ENCODE measurements at places on chromosomes 4 and X. TPM values are rescaled to one million over a fixed set of nuclear protein-coding genes. Genes with fewer than 3 reads are reported as not detected.

GRCh38 chr4:176840166-176840565 lies 47.4 kb upstream of the VEGFC start:
- H3K27ac ChIP-seq, result no peak overlapping the region
- H3K4me1 ChIP-seq, result no peaks in the 10 kb centered on the region
- DNase-seq, result no peak
- H3K4me3 ChIP-seq, result no peak overlapping the region

- no peaks in the 10 kb centered on the region for H3K36me3 ChIP-seq
- H3K27ac ChIP-seq, result no peak overlapping the region
- no peak for DNase-seq
- H3K4me3 ChIP-seq, result no peak overlapping the region
- peaks cover 37% of the 10 kb centered on the region for H3K4me1 ChIP-seq
- no peaks in the 10 kb centered on the region for H3K27me3 ChIP-seq
These were observed 37.8 kb downstream of the FBXO8 start for GRCh38 chr4:174245714-174246113.

LSM6 gene
- total RNA-seq, result 16.9 TPM

DNA sequence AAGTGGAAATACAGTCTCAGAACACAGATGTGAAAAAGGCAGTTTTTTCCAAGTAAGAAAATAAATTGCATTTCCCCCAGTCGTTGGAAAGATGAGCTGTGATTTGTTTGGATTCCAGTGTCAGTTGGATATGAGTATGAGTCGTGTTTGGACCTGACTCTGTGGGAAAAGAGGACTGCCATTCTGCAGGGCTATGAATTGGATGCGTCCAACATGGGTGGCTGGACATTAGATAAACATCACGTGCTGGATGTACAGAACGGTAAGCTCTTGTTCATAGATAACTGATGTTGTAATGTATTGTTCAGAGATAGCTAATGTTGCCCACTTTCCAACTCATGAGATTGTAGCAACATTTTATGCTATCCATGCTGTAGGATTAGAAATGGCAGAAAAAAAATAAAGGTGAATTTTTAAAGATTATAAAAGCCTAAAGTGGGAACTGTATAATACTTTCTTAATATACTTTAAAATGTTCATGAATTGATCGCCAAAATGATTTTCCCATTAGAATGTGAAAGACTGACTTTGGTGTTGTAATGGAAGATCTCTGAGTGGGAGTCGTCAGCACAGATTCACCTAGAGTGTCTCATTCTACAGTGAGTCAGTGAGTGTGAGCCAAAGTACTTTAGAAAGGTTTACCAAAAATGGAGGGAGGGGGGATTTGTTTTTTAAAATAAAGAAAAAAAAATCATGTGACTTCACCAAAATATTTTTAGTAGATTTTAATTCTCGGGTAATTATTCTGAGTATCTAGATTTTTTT lies 178.7 kb downstream of the DCTD start:
- no peaks in the 10 kb centered on the region for H3K4me1 ChIP-seq
- DNase-seq, result no peak
- H3K27ac ChIP-seq, result no peak overlapping the region
- no peak overlapping the region for H3K4me3 ChIP-seq
- H3K36me3 ChIP-seq, result no peaks in the 10 kb centered on the region
- no peaks in the 10 kb centered on the region for H3K27me3 ChIP-seq

DNA sequence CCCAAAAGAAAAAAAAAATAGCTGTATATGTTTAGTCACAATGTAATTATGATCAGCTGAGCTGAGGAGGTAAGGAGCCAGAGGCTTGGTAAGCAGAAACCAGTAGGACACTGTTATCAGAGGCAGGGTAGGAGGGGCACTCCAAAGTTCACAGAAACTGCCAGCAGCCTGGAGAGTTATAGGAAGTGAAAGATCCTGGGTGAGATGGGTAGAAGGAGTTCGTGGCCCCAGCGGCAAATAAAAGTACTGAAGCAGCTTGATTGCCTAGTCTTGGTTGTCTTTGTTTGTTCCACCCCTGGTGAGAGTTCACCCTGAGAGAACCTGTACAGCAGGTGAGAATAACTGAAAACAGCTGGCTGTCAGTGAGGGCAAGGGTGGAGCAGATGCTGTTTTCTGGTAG lies 340.8 kb downstream of the ADGRL3 start:
- no peak overlapping the region for H3K4me3 ChIP-seq
- H3K27me3 ChIP-seq, result no peaks in the 10 kb centered on the region
- no peak overlapping the region for H3K27ac ChIP-seq
- H3K36me3 ChIP-seq, result no peaks in the 10 kb centered on the region

HPRT1 gene
- 7.8 TPM for total RNA-seq

DNA sequence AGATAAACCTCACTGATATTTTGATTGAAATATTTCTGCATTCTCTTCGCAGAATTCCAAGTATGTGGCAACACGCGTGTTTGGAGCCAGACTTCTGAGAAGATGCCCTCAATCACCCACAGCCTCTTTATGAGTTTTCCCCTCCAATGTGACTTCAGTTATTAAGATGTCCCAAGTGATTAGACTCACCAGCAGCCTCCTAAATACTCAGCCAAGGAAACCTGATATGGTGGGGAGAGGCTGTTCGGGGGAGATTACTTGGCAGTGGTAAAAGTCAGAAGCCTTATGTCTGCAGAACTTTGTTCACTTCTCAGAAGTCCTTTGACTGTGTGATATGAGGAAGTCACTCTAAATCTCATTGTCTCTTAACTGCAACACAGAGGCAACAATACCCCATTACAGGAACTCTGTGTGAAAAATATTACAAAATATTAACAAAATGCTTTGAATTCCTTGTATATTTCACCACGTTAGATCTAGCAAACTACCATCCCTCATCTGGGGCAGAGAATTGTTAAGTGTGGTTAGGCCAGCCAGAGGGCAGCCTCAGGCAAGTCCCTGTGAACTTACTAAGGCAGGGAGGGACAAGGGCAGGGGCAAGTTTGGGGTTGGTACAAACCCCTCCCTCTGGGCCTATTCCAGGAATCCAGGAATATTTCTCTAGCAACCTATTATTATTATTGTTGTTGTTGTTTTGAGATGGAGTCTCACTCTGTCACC lies 151.4 kb upstream of the USP9X start:
- no peaks in the 10 kb centered on the region for H3K4me1 ChIP-seq

EDA2R gene
- 1.4 TPM for total RNA-seq

DNA sequence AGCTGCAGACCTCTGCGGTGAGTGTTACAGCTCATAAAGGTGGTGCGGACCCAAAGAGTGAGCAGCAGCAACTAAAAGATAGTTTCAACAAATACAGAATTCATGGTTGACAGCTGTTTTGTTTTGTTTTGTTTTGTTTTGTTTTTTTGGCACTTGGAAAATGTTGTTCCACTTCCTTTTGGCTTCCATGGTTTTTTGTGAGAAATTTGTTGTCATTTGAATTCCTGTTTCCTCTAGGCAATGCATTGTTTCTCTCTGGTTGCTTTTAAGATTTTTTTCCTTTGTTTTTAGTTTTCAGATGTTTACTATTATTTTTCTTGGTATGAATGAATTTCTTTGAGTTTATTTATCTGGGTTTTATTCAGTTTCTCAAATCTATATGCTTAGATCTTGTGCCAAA lies 229.4 kb downstream of the MID1IP1 start:
- no peaks in the 10 kb centered on the region for H3K36me3 ChIP-seq
- H3K27me3 ChIP-seq, result no peaks in the 10 kb centered on the region
- H3K4me1 ChIP-seq, result no peaks in the 10 kb centered on the region
- no peak overlapping the region for H3K4me3 ChIP-seq

DNA sequence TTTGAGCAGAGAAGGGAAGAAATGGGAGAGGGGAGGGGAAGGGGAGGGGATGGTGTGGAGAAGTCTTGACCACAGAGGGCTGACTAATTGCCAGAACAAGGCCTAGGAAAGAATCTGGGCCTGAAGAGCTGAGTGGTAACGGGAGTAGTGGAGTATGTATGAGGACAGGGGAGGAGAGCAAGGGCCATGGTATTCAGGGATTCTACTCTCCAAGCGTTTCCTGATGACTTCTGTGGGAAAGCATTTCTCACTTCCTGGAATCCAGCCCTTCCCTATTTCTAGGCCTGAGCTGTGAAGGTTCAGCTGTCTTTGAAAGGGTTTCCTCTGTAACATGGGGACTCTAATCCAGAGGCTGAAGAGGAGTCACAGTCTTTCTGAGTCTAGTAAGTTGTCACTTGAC lies 19.7 kb upstream of the SOX3 start:
- H3K4me3 ChIP-seq, result no peak overlapping the region
- H3K4me1 ChIP-seq, result no peaks in the 10 kb centered on the region
- DNase-seq, result no peak

DNA sequence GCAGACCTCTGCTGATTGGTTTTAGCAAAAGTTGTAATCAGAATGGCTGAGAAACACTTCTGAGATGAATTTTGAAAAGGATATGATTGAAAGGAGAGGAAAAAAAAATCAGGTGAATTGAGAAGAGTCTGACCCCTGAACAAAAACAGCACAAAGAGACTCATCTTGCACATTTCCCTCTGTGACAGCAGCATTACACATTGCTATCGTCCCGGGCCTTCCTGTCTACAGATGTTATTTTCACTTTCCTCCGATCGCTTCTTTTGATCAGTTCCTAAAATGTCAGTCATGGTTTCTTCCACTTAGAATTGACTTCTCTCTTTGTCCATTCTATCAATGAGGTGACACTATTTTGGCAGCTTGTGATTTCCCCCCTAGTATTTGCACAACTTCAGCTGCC lies 262.6 kb downstream of the GPC3 start:
- DNase-seq, result no peak
- no peak overlapping the region for H3K4me3 ChIP-seq
- H3K36me3 ChIP-seq, result no peaks in the 10 kb centered on the region
- H3K27me3 ChIP-seq, result no peaks in the 10 kb centered on the region

DGAT2L6 gene
- total RNA-seq, result not detected

DNA sequence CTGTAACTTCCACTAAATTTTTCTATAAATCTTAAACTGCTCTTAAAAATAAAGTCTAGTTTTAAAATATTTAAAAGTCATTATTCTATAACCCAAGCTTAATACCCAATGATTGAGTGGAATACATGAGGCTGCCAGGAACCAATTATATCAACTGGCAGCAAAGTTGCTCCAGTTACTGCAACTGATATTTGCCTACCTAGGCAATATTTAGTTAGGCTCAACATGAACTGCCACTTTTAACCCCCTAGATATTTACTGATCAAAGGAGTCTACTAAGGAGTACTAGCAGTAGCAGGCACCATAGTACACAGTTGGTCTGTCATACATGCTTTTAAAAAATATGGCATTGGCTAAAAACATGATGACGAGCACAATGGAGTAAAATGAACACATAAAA lies 29.9 kb upstream of the RADX start:
- H3K27me3 ChIP-seq, result no peaks in the 10 kb centered on the region
- DNase-seq, result no peak
- no peak overlapping the region for H3K4me3 ChIP-seq
- H3K36me3 ChIP-seq, result no peaks in the 10 kb centered on the region
- H3K27ac ChIP-seq, result no peak overlapping the region

All from sigmoid colon (tissue), 7 donors.